Body of pancreas (tissue), 4 donors: ENCODE measurements at places on chromosomes 7 and 10. TPM values are rescaled to one million over a fixed set of nuclear protein-coding genes. Genes with fewer than 3 reads are reported as not detected.

Gene ODAD2
- not detected for total RNA-seq

Gene ANAPC16
- 40.9 TPM for total RNA-seq

DNA sequence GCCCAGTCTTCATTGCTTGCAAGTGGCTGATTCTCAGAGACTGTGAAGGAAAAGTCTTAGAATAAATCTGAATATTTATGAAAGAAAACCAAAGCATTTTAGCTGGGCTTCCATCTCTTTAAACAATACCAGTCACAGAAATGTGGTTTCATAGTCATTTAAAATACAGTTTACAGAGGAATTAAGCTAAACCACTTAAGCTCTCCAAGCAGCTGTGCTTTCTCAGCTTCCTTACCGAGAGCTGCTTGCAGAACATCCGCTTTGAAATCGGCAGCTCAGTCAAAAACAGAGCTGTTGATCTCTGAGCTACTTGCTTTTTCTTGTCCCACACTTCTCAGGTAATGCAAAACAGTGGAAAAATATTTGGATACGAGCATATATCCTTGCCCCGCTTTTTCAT, 134.5 kb downstream of the DYNC1I1 start:
- no peak for DNase-seq

- no peak for DNase-seq
Observed at GRCh38 chr10:129690248-129691070, 223.4 kb downstream of the MGMT start.

DNA sequence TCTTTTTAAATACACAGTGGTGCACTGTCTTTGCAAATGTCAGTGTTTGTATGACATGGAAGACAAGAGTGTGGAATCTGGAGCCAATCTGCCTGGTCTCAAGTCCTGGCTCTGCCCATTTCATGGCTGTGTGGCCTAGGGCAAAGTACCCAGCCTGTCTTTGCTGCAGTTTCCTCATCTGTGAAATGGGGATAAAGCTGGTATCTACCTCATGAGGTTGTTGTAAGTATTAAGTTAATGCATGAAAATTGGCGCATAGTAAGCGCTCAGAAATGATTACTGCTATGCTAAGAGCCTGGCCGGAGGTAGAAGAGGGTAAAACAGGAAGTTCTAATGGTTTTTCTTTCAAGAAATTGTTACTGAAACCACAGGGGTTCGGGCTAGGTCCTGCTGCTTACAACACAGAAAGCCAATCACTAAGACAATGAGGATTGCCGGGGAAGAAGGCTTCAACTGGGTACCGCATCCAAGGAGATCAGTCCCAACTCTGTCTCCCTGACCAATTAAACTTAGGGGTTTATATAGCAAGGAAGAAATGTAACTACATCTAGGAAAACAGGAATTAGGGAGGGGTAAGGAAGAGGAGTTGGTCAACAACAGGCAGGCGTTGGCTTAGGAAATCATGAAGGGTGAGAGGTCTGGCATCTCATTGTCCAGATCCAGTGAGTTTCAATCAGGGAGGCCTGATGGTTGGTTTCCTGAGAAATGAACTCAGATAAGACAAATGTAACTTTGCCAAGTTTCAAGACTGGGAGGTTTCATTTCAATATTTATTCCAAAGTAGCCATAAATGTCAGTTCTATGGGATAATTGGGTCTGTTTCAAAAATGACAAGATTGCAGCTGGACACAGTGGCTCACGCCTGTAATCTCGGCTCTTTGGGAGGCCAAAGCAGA, 57.0 kb downstream of the CHST3 start:
- no peak for DNase-seq

- peak; percentile 59 for DNase-seq
Observed at GRCh38 chr10:3887885-3888476, 103.0 kb upstream of the KLF6 start.

Gene AKR1C8
- not detected for total RNA-seq

- DNase-seq: no peak
Observed at GRCh38 chr10:61895898-61896600, 5.5 kb upstream of the ARID5B start.

- DNase-seq: no peak
Observed at GRCh38 chr7:90593205-90593604, 2.9 kb upstream of the CDK14 start.

DNA sequence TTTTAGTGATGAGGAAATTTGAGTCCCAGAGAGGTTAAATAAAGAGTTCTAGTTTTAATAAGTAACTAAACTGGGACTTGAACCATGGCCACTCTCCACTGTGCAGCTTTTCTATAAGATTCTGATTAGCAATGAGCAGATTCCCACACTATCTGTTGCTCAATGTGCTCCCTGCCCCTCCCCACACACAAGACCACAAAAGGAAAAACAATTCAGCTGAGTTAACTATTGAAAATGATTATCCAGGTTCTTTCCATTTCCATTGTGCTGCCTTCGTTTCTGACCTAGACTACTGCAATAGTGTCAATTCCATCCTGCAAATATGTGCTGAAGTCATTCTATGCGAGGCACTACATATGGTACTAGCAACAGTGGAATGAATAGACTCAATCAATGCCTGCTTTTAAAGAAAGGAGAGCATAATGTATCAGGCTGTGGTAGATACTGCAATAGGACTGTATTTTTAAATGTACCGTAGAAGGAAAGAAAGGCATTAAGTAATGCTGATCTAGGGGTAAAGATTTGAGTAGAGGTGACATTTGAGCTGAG, 97.0 kb downstream of the SEMA3C start:
- no peak for DNase-seq

Gene GPR15LG
- total RNA-seq: not detected

Gene AKR1C1
- 49.4 TPM for total RNA-seq

Gene SCIN
- not detected for total RNA-seq

Gene ANKRD22
- total RNA-seq: 13.5 TPM

DNA sequence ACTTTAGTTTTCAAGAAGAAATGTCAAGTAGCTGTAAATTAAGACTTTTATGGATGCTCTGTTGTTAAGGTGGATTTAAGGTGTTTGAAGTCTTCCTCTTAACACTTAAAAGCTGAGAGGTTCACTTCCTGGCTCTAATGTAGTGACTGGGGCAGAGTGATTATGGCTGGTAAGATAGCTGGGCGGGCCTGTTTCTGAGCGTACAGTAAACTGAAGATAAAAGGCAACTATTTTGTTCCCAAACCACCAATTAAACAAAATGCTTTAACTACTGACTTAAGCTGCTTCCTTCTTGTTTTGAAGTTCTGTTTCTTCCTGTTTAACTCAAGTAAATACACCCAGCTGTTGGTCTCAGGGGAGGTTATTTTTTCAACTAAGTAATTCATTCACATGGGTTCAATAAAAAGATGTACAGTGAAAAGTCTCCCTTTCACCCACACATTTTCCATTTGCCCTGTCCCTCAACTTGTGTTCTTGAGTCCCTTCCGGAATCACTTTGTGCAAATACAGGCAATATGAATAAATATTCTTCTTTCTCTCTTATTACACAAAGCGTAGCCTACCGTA, 19.3 kb downstream of the VWA2 start:
- DNase-seq: no peak
